ENCODE measurements at places on chromosomes 7 and 10.

- DNase-seq: peak; percentile 59
These were observed 201.0 kb upstream of the IMMP2L start for GRCh38 chr7:111763221-111763801.

- no peak for DNase-seq
These were observed 22.5 kb upstream of the ANTXRL start for GRCh38 chr10:46264336-46264735.

DNA sequence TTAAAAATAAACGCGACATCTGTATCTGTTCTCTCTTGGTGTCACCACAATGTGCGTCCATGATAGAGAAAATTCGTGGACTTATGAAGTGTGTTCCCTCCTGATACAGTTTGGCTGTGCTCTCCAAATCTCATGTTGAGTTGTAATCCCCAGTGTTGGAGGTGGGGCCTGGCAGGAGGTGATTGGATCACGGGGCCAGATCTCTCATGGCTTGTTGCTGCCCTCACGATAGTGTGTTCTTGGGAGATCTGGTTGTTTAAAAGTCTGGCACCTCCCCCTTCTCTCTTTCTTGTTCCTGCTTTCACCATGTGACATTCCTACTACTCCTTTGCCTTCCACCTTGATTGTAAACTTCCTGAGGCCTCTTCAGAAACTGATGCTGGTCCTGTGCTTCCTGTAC, 229.4 kb upstream of the MYO3A start:
- no peak for DNase-seq

GRCh38 chr10:18753312-18753895, 94.2 kb downstream of the ARL5B start:
- no peak for DNase-seq

DNA sequence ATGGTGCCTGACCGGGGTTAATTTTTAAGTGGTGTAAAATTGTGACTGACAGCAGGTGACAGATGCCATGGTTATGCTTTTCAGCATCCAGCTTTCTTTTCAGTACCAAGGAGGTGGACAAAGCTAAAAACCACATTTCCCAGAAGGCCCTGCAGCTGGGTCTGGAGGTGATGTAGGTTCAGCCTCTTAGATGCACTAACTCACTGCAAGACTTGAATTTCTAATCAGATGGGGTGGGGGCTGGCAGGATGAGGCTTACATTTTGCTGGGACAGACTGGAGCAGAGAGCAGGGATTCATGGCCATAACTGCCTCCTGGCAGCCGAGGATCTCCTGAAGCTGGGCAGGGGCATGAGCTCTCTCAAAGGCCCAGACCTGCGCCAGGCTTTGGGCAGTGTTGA, 52.4 kb downstream of the PDIA4 start:
- DNase-seq: no peak

DNA sequence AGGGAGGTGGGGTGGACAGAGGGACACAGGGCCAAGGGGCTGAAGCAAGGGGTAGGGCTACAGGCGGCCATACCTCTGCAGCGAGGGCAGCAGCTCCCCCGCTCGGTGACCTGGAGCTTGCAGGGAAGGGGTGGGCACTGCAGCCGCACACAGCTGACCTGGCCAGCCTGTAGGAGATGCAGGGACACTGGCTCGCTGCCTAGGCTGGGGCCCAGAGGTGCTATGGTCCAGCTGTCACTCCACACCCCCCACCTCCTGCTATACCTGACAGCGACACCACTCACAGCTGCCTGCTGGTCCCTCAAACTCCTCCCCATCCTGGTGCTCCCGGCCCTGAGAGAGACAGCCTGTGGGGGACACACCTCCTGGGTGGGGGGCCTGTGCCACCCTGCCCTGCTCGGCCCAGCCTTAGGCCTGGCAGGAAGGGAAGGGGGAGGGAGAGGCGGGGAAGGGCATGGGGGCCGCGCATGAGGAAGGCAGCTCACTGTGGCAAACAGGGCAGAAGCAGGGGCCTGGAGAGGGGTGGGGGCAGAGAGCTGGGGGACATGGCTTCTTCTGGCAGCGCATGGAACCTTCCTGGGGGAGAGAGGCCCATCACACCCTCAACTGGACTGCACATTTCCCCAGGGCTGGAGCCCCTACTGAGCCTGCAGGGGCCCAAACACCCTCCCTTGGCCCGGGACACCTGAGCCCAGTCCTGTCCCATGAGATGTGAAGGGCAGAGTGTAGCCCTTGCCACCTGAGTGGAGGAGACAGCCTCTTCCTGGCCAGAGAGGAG, 23.9 kb downstream of the ATP6V1F start:
- no peak for DNase-seq
